ENCODE measurements at places on chromosomes 16 and 17.

DNA sequence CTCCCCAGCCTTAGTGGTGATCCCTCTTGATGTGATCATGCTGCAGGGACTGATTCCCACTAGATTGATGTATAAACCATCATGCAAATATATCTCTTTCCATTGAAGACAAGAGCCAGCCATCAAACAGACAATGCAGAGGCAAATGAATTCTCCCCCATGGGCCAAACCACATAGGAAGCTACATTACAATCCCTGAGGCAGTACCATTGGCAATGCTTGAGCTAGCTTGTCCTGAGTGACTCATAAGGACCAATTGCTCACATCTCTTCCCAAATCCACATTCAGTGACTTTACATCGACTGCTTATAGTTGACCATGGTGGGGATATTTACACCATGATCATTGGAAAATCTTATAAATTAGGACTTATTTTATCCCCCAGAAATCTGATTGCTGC, 242.2 kb downstream of the SHISA9 start:
- DNase-seq, result no peak

GRCh38 chr17:59154292-59154720, 680 bp downstream of the SKA2 start:
- DNase-seq, result no peak

GRCh38 chr17:8451933-8452614, 16.4 kb downstream of the NDEL1 start:
- no peak for DNase-seq

- no peak for DNase-seq
Measured at GRCh38 chr17:82486231-82487094, 27.9 kb downstream of the NARF start.

DNA sequence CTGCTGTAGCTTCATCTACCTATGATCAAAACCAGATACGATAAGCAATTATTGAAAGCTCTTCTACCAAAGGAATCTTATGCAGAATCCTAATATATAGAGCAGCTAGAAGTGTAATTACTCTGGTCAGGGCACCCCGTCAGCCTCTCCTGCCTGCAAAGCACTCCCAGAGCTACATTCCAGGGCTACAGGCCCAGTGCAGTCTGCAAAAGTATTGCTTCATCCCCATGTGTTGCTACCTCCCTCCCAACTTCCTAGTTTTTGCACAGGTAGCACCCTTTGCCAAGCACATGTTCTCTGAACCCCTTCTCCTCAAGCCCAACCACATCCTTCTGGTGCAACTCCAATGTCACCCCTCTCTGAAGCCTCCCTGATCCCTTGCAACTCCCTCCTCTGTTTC, 7.0 kb downstream of the CES5A start:
- no peak for DNase-seq

- no peak for DNase-seq
Measured at GRCh38 chr16:6913566-6913965, 419.1 kb upstream of the RBFOX1 start.

GRCh38 chr16:66591018-66591417, 11.8 kb downstream of the CMTM2 start:
- no peak for DNase-seq

GRCh38 chr17:71398800-71399219, 722.0 kb upstream of the SOX9 start:
- DNase-seq, result no peak

DNA sequence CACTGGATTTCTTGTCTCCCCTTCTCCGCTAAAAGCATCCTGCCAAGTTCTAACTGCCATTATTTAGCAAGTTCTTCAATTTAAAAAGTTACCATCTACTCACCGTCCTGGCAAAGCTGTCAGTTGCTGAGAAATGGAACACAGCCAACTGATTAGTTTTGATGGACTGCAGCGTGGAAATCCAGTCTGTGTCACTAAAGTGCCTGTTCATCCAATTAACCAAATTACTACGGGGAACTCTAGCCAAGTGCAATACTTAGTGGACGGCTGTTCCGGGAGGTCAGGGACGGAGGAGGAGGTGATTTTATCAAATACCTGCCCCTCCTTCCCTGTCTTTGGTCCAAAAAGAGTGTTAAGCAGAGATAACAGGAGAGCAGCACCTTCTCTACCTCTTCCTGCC, 260.7 kb downstream of the MAF start:
- no peak for DNase-seq

Data from fibroblast of gingiva (primary cell).